ENCODE measurements at places on chromosomes 3 and 15.
A peak's percentile ranks its signal among the peaks of the same experiment; 100 is the strongest.

- DNase-seq, result peak; percentile 18
These were observed 29.0 kb downstream of the CCDC33 start for GRCh38 chr15:74265046-74265639.

DNA sequence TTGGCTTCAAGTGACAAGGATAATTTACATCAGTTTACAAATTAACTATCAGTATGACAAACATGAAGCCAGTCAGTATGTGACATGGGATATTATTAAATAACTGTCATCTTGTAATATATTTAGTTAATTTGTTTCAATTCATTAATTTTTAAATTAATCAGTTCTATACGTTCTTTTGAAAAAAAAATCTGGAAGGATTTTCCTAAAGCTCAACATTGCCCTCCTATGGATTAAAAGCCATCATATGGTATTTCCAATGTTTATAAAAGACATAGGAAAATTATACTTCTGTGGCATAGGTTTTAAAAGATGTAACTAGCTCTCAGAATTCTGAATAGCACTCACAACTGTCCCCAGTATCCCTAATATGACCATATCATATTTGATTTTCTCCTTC lies 134.4 kb downstream of the PLOD2 start:
- DNase-seq, result no peak

DNA sequence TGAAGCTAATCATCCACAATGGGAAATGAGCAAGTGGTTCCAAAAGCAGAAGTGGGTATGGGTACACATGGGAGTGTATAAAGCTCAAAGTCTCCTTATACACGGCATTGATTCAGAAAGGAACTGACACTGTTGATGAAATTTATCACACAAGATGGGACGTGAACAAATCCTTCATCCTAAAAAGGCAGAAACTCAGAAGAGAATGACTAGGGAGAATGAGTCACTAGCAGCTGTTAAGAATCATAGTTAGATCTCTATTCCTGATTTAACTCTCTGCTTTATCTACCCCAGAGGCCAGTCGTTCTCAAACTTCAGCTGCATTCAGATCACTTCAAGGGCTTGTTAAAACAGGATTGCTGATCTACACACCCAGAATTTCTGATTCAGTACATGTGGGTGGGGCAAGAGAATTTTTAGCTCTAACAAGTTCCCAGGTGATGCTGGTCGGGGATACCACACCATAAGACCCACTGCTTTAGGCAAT lies 97.7 kb upstream of the PHLDB2 start:
- peak; percentile 85 for DNase-seq

DNA sequence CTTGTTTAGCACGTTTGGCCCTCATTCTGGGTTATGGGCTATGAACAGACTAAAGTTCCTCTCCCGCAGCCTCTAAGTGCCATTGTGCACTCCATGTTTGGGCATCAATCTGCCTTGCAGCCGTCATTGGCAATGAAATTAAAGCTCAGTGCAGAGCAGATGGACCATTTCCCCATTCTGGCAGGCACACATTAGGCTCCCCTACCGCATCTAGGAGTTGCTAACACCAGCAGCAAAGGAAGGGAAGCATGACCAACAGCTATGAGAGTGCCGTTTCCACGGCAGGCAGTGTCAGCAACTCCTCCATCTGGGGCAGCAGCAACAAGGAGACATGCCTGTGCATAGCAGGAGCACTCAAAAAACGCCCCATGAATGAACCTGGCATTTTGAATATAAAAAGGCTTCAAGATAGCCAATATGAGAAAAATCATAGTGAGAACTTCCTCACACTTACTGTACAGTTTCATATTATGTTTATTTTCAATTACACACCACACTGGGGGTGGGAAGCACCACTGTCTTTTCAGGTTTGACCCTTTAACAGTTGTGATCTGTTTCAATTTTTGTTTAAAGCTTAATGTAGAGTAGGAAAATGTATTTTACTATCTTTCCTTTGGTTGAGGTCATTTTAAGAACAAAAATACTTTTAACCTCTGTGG lies 218.7 kb downstream of the KCNMB2 start:
- DNase-seq, result no peak

- no peak for DNase-seq
These were observed 49.6 kb downstream of the WDR72 start for GRCh38 chr15:53709821-53710220.

DNA sequence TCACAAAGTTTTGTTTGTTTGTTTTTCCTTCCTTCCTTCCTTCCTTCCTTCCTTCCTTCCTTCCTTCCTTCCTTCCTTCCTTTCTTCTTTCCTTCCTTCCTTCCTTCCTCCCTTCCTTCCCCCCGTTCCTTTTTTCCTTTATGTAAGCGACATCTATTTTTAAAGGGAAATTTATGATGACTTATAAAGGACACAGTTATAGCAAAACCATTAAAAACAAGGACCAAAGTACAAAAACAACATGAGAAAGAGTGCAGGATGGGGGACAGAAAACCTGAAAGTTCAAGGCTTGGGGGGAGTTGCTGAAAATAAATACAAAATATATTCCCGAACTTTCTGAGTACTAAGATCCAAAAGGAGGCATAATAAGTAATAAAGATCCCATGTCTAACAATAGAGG lies 1.8 kb downstream of the ADGRG7 start:
- DNase-seq, result no peak

GRCh38 chr15:96460106-96460505 lies 129.6 kb downstream of the NR2F2 start:
- no peak for DNase-seq

DNA sequence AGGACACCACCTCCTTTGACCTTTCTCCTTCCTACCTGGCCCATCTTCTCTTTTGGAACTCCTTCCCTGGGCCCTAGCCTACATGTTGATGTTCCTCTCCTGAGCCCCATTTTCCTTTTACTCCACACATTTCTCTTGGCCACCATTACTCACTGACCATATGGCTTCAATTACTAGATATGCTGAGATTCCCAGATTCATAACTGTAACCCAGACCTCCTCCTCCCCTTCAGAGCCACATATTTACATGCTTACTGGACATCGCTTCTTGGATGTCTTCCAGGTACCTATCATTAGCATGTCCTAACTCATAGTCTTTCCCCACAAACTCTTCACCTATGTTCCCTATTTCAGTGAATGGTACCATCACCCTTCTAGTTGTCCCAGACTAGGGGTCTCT lies 24.4 kb upstream of the TRIM59 start:
- DNase-seq, result peak; percentile 97

DNA sequence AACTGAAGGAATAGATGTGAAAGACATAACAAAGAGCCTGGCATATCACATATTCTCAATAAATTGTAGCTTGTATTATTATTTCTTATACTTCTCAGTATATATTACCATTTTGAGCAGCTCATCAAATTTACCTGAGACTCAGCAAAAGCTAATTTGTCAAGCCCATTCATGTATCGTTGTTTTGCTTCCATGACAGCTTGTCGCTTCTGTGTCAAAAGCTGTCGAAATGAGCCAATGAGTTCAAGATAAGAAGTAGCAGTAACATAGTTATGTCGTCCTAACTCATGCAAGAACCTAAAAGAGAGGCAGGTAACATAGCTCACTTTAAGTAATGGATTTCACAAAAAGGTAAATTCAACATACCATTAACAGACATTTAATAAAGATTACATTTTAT lies 93.8 kb upstream of the ASB14 start:
- no peak for DNase-seq
